Adrenal gland (tissue), 19 donors: ENCODE measurements at places on chromosomes 6 and 20. TPM values are rescaled to one million over a fixed set of nuclear protein-coding genes. Genes with fewer than 3 reads are reported as not detected.

The ULBP3 gene
- total RNA-seq = 11.7 TPM

The SRSF12 gene
- 0.26 TPM for total RNA-seq

The CNKSR3 gene
- total RNA-seq = 1.7 TPM

The OR2H1 gene
- total RNA-seq = not detected

The THBD gene
- total RNA-seq = 10.0 TPM

The MYH7B gene
- total RNA-seq = 0.43 TPM

The OXT gene
- not detected for total RNA-seq

The POU5F1 gene
- 2.8 TPM for total RNA-seq

The EPPIN gene
- total RNA-seq = not detected

The ISM1 gene
- 0.17 TPM for total RNA-seq

The MAPK14 gene
- total RNA-seq = 119 TPM

The DEFB132 gene
- total RNA-seq = not detected

The TREM1 gene
- total RNA-seq = 0.61 TPM

The ZSCAN23 gene
- 0.24 TPM for total RNA-seq

DNA sequence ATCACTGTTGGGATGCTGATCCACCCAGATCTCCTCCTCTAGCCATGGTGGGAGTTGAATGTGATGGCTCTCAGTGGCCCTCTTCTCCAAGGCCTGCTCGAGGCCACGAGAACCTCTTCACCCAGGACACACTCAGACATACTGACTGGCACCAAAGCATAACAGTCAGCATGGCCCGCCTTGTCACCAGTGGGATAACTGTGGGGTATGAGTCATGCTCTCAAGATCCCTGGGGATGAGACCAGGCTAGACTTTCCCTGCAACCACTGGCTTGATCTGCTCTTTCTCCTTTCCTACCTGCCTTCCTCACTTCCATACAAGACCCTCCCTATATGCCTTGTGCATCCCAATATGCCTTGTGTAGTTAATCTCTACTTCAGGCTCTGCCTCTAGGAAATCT, 66.8 kb downstream of the RIN2 start:
- no peaks in the 10 kb centered on the region for H3K4me1 ChIP-seq

GRCh38 chr20:33033381-33033780, 1.9 kb downstream of the BPIFB6 start:
- H3K27ac ChIP-seq = no peak overlapping the region
- no peaks in the 10 kb centered on the region for H3K27me3 ChIP-seq
- no peak for DNase-seq
- H3K4me1 ChIP-seq = no peaks in the 10 kb centered on the region
- H3K4me3 ChIP-seq = no peak overlapping the region

- H3K4me1 ChIP-seq = peaks cover 6% of the 10 kb centered on the region
- H3K4me3 ChIP-seq = no peak overlapping the region
- H3K27me3 ChIP-seq = peaks cover 92% of the 10 kb centered on the region
- no peaks in the 10 kb centered on the region for H3K36me3 ChIP-seq
These were observed 5.5 kb downstream of the POU3F2 start for GRCh38 chr6:98839781-98840361.

- peak overlapping the region; percentile 55 for H3K27ac ChIP-seq
- peak; percentile 75 for DNase-seq
- H3K4me1 ChIP-seq = peaks cover 42% of the 10 kb centered on the region
- no peak overlapping the region for H3K4me3 ChIP-seq
These were observed 9.7 kb upstream of the TNFRSF6B start for GRCh38 chr20:63686492-63687321.

DNA sequence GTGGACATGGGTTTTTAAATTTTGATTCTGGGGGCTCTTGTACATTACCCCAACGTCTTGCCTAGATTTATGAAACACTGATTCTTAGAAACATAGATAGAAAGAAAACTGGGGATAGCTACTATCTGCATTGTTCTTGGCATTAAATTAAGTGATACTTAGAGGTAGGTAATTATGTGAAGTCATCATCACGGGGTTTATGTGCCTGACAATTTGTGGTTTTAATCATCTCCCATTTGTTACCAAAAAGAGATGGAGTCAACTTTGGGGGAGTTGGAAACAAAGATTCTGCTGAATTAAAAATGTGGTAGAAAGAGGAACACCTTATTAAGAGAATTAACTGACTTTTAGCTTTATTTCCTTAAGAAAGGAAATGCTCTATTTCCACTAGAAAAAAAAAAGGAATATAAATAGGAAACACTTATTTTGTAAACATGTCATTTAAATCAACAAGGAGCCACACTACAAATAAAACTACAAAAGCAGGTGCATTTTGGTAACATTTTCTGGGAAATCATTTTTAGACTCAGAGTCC, 5.6 kb downstream of the TNFAIP3 start:
- DNase-seq = no peak
- H3K36me3 ChIP-seq = peaks cover 31% of the 10 kb centered on the region
- H3K27me3 ChIP-seq = no peaks in the 10 kb centered on the region
- no peak overlapping the region for H3K27ac ChIP-seq
- peaks cover 29% of the 10 kb centered on the region for H3K4me1 ChIP-seq

GRCh38 chr20:11277858-11278257, 604.1 kb upstream of the JAG1 start:
- H3K27ac ChIP-seq = no peak overlapping the region
- H3K36me3 ChIP-seq = no peaks in the 10 kb centered on the region
- no peaks in the 10 kb centered on the region for H3K4me1 ChIP-seq
- H3K4me3 ChIP-seq = no peak overlapping the region
- H3K27me3 ChIP-seq = no peaks in the 10 kb centered on the region
- DNase-seq = no peak

DNA sequence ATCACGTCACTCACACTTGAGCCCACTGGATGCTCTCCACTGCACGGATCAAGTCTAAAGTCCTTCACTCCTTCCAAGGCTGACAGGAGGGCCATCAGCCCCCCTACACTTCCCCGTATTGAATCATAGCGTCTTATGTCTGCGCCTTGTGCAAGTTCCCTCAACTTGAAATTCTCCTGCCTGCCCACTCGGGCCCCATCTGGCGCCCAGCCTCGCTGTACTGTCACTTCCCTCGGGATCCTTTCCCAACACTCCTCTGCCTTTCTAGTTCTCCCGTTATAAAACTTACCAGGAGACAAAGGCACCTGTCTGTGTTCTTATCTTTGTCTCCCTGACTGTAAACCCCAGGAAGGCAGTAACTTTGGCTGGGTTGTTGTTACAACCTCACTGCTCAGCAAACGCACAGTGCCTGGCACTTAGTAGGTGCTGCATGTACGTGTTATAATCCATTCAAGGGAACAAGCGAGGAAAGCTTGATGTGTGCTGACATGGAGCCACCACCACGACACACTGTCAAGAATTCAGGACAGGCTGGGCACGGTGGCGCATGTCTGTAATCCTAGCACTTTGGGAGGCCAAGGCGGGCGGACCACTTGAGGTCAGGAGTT, 33.8 kb upstream of the ZFAND3 start:
- H3K27ac ChIP-seq = no peak overlapping the region
- H3K4me1 ChIP-seq = peaks cover 13% of the 10 kb centered on the region
- no peak overlapping the region for H3K4me3 ChIP-seq
- H3K36me3 ChIP-seq = no peaks in the 10 kb centered on the region

DNA sequence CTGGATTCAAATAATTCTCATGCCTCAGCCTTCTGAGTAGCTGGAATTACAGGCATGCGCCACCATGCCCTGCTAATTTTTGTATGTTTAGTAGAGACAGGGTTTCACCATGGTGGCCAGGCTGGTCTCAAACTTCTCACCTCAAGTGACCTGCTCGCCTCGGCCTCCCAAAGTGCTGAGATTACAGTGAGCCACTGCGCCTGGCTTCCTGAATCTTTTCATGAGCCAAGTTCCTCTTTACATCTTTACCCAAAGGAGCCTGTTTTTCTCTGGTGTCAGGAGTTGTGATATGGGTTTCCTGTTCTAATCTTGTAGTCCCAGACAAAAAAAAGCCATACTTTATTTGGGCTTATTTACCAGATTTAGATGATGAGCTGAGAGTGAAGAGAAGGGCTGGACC, 34.4 kb downstream of the PCNA start:
- H3K4me3 ChIP-seq = no peak overlapping the region
- no peaks in the 10 kb centered on the region for H3K27me3 ChIP-seq
- no peak for DNase-seq
- no peak overlapping the region for H3K27ac ChIP-seq
- no peaks in the 10 kb centered on the region for H3K36me3 ChIP-seq

- no peaks in the 10 kb centered on the region for H3K4me1 ChIP-seq
- no peak for DNase-seq
- H3K27ac ChIP-seq = no peak overlapping the region
These were observed 30.7 kb upstream of the TMEM14A start for GRCh38 chr6:52640170-52640569.

GRCh38 chr6:36665180-36665579, 13.3 kb upstream of the CDKN1A start:
- no peaks in the 10 kb centered on the region for H3K27me3 ChIP-seq
- peaks cover 24% of the 10 kb centered on the region for H3K4me1 ChIP-seq
- H3K27ac ChIP-seq = no peak overlapping the region
- H3K36me3 ChIP-seq = no peaks in the 10 kb centered on the region
- H3K4me3 ChIP-seq = no peak overlapping the region
- no peak for DNase-seq

DNA sequence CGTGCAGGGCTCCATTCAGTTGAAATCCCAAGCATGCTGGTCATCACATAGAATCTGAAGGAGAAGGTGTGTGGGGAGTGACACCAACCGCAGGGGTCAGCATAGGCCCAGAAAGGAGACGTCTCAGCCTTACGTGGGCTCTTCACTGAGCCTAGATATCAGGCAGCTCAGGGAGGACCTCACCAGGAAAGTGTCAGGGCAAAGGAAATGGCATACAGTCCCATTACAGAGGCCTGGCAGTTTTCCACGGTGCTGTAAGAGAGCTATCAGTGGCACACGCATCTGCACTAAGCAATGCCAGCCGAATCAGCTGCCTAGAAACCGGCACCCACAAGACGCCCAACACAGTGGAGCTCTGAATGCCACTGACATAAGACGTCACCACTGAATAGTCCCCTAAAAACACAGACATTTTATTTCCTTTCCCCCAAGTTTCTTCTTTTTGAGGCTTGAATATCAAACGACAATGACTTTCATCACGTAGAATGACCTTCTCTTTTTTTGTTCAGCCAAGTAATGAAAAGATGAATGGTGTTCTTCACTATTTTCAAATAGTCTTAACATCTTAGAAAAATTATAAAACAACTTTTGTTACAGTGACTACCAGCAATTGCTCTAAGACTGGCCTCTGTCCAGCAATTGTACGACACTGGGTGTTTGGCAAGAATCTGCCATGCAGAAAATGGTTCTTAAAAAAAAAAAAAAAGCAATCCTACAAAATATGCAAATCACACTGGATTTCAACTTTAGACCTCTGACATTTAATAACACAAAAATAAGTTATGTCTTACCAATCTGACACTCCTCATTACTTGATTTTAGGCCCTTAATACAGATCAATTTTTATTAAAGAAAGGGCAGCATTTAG, 88.9 kb upstream of the FOXQ1 start:
- H3K4me1 ChIP-seq = no peaks in the 10 kb centered on the region
- H3K4me3 ChIP-seq = no peak overlapping the region
- no peaks in the 10 kb centered on the region for H3K27me3 ChIP-seq
- DNase-seq = no peak

DNA sequence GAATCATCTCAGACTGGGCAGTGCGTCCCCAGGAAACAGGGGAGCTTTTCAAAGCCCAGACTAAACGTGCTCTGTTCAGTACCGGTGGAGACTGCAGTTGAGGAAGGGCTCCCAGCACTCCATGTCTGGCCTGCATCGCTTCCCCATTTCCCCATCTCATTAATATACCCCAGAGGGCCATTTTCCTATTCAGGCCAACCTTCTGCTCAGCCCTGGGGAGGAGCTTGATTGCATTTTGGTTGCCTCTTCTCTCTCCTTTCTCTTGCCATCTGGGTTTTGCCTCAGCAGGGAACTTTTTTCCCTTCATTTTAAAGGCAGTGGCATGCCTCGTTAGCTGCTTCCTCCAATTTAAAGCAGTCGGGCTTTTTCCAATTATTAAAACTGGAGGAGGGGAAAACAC, 394.3 kb upstream of the SOX4 start:
- H3K27me3 ChIP-seq = no peaks in the 10 kb centered on the region
- DNase-seq = no peak
- H3K4me1 ChIP-seq = no peaks in the 10 kb centered on the region
- no peaks in the 10 kb centered on the region for H3K36me3 ChIP-seq
- no peak overlapping the region for H3K27ac ChIP-seq
- no peak overlapping the region for H3K4me3 ChIP-seq

GRCh38 chr6:153898360-153899059, 140.5 kb upstream of the OPRM1 start:
- no peaks in the 10 kb centered on the region for H3K27me3 ChIP-seq
- H3K27ac ChIP-seq = no peak overlapping the region
- no peak for DNase-seq
- no peak overlapping the region for H3K4me3 ChIP-seq
- H3K36me3 ChIP-seq = no peaks in the 10 kb centered on the region

- DNase-seq = no peak
- no peaks in the 10 kb centered on the region for H3K27me3 ChIP-seq
- H3K4me3 ChIP-seq = no peak overlapping the region
- H3K4me1 ChIP-seq = no peaks in the 10 kb centered on the region
These were observed 21.8 kb upstream of the SAMD5 start for GRCh38 chr6:147486683-147487082.

DNA sequence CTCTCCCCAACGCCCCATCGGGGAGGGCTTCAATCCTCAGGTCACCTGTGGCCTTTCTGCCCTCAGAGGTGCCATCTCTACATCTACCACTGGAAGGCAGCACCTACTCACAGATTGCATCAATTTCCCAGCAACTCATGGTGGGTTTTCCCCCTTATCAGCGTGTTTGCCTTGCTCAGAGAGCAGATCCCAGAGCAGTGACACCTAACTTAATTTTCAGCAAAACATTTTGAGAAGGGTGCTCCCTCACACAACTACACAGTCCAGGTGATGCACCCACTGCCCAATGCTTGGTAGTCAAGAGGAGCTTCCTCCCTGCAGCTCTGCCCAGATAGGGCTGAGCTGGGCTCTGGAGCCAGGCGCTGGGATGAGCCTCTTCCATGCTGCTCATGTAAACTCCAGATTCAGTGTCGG, 48.2 kb downstream of the PLG start:
- no peak for DNase-seq
- no peak overlapping the region for H3K4me3 ChIP-seq
- H3K36me3 ChIP-seq = no peaks in the 10 kb centered on the region
- no peak overlapping the region for H3K27ac ChIP-seq

- H3K27me3 ChIP-seq = no peaks in the 10 kb centered on the region
- H3K4me3 ChIP-seq = no peak overlapping the region
- no peaks in the 10 kb centered on the region for H3K4me1 ChIP-seq
- no peak overlapping the region for H3K27ac ChIP-seq
These were observed 13.0 kb downstream of the SLC2A10 start for GRCh38 chr20:46722450-46722849.
